ENCODE measurements at places on chromosomes 12 and 14. TPM values are rescaled to one million over a fixed set of nuclear protein-coding genes. Genes with fewer than 3 reads are reported as not detected.

Gene PTGDR
- total RNA-seq, result not detected

Gene WDHD1
- 1.4 TPM for total RNA-seq

Gene RNASE3
- not detected for total RNA-seq

Gene FAM234B
- total RNA-seq, result 4.8 TPM

Gene GPR137C
- total RNA-seq, result 0.49 TPM
